ENCODE measurements at places on chromosomes 6 and 20.

DNA sequence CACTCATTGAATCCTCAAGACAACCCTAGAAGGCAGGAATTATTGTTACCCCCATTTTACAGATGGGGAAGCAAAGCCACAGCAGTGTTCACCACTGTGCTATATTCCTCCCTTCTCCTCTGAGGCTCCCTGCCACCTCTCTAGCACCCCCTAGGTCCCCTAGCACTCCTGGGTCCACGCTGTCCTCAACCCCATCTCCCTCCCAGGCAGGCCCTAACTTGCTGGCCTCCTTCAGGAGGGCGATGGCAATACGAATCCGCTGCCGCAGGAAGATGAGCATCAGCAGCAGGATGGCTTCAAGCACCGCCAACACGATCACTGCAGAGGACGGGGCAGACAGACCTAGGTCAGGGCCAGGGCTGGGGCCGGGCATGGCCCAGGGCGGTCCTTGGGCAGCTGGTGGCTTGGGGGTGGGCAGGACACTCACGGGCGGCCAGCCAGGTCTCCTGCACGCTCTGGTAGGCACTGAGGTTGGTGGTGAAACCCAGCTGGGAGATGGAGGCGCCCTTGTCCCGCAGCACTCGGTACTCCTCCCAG lies 7.8 kb upstream of the NEU1 start:
- no peak for DNase-seq

DNA sequence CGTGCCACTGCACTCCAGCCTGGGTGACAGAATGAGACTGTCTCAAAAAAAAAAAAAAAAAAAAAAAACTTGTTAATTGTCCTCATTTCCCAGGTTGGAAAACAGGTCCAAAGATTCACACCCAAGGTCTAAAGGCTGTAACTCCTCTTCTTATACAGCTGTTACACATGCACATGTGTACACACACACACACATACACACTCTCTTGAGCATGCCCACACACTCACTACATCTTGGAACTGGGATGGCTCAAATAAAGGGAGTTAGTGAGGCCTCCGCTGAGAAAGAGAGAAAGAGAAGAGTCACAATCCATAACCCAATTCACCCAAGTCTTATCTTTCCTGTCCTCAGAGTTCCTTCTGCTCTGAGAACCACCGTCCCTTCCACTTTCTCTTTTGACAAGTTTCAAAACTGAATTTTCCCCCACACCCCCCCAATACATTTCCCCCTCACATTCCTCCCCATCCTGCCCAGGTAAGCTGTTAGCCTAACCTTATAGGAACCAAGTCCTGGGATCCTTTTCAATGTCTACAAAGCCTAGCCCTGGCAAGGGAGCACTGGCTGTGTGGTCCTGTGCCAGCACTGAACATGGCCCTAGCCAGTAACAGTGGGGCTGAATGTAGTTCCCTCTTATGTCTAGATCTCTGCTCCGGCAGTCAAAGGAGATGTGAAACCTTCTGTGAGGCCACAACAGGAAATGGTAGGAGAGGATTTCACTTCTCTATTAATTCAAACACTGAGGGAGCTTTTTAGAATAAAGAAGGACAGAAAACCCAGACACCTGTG lies 3.2 kb upstream of the HLA-DMB start:
- no peak for DNase-seq

GRCh38 chr20:10710991-10711775 lies 37.4 kb upstream of the JAG1 start:
- no peak for DNase-seq

- DNase-seq: no peak
These were observed 2.0 kb upstream of the ACTL10 start for GRCh38 chr20:33664762-33665144.

- DNase-seq: no peak
These were observed 20.2 kb downstream of the FBXL4 start for GRCh38 chr6:98927534-98927933.

DNA sequence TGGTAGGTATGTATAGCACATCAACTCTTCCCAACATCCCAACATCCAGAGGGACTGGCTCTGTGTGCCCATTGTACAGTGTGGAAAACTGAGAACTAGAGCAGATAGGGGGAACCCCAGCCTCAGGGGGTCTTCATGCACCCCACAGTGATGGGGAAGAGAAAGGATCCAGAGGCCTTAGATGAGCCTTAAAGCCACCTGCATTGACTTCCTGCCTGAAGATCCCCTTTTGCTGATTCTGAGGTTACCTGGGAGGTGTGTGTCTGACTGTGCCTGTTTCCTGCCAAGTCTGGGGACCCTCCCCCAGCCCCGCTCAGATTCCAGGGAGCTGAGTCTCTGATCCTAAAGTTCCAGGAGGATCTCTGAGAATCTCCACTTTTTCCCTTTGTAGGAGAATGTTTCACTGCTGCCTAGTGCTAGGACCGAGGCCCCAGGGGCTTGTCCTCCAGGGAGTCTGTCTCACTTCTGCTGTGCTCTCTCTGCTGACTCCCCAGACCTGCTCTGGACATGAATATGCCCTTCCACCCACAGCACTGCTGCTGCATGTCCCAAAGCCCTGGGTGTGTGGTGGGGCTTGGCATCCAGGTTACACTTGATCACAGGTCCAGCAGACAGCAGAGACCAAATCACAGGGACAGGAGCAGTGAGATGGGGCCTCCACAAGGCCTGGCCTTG lies 12.8 kb upstream of the PGC start:
- DNase-seq: no peak

DNA sequence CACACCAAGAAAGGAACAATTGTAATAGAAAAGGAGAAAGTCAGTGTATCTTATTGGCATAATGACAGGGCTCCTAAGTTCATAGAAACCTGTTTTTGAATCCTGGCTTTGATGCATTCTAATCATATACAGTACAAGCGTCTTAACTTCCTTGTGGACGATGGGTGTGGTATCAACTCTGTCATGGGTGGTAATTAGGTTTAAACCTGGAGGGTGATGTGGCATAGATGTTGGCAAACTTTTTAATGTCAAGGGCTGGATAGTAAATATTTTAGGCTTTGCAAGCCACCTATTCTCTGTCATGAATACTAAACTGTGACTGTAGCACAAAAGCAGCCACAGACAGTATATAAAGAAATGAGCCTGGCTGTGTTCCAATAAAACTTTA lies 138.7 kb upstream of the EDN1 start:
- DNase-seq: no peak

DNA sequence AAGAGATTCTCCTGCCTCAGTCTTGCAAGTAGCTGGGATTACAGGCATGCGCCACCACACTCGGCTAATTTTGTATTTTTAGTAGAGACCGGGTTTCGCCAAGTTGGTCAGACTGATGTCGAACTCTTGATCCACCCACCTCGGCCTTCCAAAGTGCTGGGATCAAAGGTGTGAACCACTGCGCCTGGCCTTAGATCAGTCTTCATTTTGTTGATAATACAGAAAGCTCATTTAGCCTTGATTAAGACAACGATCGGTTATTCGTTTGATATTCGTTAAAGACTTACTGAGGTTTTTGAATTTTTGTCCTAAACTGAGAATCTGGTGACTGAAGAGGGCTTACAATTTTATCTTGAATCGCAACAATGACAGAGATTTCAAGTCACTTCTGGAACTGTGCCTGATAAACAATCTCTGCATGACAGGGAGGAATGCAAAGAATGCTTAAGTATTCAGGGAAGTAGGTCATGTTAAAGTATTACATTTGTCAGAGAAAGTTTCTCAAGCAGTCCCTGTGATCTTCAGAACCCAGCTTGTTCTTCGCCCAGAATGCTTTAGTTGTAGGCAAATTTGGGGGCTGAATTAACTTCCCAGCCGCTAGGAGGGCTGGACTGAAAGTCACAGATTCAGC lies 14.8 kb downstream of the AKAP12 start:
- DNase-seq: no peak

GRCh38 chr6:88374553-88374952 lies 208.4 kb upstream of the CNR1 start:
- DNase-seq: no peak

GRCh38 chr6:151119823-151120524 lies 119.8 kb upstream of the AKAP12 start:
- no peak for DNase-seq

DNA sequence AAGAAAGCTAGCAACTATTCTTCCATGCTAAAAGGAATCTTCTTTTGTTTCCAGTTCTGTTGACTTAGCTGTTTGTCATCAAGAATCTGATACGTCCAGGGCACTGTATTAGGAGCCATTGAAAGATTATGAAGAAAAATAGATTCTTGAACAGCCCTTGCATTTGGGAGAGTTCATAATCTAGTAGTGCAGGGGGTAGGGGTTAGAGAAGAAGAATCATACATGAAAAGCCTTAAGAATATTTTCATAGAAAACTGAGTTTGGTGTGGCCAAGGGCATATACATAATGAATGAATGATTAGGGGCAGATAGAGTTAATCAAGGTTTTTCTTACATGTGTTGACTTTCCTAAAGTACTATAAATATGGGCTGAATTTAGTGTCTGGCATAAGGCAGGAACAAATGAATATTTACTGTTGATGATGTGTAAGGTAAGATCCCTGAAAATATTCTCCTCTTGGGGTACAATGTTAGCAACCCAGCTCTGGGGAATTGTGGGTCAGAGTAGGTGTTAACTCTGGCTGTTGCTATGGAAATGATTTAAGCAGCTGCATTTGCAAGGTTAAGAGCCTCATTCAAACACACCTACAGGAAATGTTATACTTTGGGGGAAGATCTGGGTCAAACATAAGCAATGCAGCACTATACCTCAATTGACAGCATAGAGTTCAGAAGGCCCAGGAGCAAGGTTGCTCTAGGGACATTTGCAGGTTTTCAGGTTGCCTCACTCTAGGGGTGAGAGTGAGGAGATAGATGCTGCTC lies 667.3 kb upstream of the CITED2 start:
- no peak for DNase-seq

- DNase-seq: no peak
These were observed 135.6 kb downstream of the SLC24A3 start for GRCh38 chr20:19347943-19348456.

DNA sequence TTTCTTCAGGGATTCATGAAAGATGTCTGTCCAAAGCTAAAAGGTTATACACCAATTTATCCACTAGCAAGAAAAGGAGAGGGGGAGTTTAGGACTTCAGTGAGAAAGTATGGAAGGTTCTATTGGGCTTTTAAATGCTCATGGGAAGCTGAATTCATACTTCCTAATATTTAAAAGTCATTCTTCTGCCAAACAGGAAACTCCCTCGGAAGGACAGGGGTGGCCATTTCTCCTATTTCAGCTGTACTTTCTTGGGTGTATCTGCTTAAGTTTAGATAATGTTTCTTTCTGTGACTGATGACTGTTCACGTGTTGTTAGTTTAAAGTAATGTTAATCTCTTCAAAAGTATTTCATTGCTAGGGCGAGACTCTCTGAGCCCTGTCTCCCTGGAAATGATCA lies 80.5 kb upstream of the IFNGR1 start:
- DNase-seq: no peak

DNA sequence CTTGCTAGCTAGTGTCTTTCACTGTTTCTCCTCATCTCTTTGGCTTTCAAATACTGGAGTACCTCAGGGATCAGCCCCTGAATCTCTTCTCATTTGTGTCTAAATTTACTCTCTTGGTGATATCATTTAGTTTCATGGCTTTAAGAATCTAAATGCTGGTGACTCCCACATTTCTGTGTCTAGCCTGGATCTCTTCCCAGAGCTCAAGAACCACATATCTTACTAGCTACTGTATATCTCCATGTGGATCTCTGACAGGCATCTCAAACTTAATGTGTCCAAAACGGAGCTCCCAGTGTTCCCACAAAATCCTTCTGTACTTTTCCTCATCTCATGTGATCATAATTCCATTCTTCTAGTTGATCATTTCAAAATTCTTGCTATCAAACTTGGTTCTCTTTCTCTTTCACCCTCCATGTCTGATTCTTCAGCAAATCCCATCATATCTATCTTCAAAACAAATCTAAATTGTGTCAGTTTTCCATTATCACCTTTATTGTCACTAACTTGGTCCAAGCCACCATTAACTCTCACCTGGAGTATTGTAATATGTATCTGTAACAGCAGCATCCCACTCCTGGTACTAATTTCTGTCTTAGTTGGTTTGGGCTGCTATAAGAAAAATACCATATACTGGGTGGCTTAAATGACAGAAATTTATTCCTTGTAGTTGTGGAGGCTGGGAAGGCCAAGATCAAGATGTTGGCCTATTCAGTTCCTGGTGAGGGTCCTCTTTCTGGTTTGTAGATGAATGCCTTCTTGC lies 45.9 kb downstream of the CCDC170 start:
- DNase-seq: no peak

GRCh38 chr6:90274451-90275030 lies 22.1 kb downstream of the BACH2 start:
- DNase-seq: no peak

GRCh38 chr6:111212625-111213024 lies 125.3 kb downstream of the SLC16A10 start:
- no peak for DNase-seq

DNA sequence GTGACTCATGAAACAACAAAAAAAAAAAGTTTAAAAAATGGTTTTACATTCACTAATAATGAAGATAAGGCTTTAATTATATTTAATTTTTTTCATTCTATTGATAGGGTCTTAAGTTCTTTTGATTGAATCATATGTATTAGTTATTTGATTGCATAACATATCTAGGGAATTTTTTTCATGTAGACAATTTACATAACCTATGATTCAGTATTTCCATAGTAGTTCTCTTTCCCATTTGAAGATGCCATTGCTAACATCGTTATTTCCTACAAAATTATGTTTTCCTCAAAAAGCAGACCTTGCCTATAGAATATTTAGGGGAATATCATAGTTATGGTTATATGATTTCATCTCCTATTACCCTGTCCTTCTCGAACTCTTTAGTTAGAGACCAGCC lies 463.4 kb downstream of the TFAP2B start:
- no peak for DNase-seq

DNA sequence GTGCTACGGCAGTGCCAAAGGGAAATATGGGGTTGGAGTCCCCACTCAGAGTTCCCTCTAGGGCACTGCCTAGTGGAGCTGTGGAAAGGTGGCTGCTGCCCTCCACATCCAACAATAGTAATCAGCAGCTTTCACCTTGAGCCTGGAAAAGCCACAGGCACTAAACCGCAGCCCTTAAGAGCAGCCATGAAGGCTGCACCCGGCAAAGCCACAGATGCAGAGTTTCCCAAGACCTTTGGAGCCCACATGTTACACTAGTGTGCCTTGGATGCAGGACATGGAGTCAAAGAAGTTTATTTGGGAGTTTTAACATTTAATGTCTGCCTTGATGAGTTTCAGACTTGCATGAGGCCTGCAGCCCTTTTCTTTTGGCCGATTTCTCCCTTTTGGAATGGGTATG lies 91.4 kb upstream of the HSF2 start:
- no peak for DNase-seq

GRCh38 chr20:59559024-59559817 lies 45.1 kb upstream of the PHACTR3 start:
- DNase-seq: no peak

DNA sequence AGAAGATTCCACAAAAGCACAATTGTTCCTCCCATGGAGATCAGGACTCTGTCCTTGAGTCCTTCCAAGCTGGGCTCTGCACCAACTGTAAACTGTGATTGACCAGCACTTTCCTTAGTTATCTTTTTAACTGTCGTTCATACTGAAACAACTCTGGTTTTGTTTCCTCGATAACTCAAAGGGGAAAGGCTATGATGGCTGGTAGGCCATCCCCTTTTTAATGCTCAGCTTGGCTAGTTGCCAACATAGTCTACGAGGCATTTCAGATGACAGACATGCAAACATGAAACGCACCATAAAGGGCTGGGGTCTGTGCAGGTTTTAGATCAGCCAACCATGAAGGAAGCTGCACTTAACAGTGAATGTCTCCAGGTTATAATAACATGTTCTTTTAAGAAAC lies 497.1 kb upstream of the ARID1B start:
- DNase-seq: no peak
